ENCODE measurements at places on chromosomes 16 and 17.

GRCh38 chr16:57039148-57039812, 49.9 kb downstream of the NLRC5 start:
- peak; percentile 69 for DNase-seq

- no peak for DNase-seq
These were observed 4.8 kb downstream of the DNASE1 start for GRCh38 chr16:3659251-3659650.

DNA sequence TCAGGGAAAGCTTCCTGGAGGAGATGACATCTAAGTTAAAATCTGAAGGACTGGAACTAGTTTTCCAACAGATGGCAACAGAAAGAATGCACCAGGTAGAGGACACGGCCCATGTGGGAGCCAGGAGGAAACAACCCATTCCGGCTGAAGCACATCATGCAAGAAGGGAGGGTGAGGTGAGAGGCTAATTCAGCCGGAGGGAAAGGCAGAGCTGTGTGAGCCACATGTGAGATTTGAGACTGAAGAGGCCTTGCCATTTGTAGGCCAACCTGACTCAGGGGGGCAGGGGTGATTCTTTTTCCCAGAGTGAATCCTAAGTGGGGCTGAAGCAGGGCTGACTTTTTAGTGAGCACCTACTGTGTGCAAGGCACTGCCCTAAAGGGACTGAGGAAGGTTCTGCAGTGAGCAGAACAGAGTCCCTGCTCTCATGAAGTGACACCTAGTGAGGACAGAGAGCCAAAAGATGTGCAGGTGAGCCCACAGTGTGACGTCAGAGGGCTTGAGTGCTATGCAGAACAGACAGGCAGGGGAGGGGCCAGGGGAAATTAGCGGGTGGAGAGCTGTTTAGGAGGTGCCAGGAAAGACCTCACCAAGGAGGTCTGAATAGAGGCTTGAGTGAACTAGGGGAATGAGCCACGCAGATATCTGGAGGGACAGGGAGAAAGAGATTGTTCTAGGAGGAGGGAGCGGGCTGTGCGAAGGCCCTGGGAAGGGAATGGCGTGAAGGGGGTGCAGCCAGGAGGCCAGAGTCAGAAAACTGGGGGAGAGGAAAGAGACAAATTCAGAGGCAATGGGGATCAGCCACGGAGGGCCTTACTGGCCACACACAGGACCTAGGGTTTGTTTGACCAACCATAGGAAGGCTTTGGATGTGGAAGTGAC, 19.8 kb upstream of the IL21R start:
- DNase-seq, result no peak

DNA sequence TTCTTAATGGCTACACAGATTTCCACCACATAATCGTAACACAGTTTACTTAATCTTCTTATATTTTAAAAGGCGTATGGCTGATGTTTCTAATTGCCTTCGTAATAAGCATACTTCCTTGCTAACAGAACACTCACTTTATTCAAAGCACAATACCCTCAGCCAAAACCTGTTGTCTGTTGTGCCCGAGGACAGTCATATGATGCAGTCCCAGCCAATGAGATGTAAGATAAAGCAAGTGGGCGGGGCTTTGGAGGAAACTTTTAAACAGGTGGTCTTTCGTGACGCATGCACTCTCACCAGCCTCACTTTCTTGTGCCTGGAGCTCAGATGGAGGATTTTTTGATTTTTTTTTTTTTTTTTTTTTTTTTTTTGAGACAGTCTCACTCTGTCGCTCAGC, 174.1 kb downstream of the ZFHX3 start:
- DNase-seq, result no peak

DNA sequence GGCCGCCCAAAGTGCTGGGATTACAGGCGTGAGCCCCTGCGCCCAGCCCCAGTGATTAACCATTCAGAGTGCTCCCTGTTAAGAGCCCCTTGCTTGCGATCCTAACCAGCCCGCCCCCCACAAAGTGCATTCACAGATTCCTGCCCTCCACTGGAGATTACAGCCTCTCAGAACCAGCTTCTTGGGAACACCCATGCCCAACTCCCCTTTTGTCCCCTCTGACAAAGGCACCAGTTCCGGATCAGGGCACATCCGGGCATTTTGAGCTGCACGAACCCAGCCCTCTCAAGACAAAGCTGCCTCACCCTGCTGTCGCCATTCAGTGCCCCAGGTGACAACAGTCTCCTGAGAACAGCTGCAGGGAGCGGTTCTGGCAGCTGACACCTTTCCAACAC, 848 bp upstream of the KRT19 start:
- no peak for DNase-seq

- no peak for DNase-seq
These were observed 17.7 kb upstream of the TOM1L1 start for GRCh38 chr17:54882950-54883349.

DNA sequence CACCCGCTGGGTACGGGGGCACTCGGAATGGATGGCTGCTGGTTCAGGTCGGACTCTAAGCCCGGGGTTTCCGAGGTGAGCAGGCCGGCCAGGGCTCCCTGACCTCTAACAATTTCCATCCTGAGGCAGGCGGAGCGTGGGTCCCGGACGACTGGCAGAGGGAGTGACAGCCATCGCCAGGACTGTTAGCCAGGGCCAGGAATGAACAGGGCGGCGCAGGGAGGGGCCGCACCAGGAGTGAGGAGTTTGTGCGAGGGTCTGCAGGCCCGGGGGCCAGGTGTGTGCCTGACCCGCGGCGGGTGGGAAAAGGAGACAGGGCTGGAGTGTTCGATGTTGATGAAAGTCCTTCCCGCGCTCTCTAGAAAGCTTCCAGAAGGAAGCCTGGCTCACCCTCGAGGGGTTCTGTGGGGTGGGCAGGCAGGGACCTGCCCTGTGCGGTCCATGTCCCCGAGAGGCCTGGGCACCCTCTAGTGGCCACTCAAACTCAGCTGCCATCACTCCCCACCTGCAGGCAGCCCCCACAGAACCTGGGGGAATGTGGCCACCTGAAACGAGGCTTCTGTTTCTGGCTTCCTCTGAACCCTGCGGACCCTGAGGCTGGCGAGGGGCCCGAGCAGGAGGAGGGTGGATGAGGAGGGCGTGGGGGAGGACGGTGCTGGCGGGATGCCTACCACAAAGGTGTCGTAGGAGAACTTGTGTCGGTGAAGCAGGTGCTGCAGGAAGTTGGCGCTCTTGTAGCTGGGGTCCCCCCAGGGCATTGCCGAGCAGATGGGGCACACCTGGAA, 8.2 kb downstream of the RNF166 start:
- no peak for DNase-seq

DNA sequence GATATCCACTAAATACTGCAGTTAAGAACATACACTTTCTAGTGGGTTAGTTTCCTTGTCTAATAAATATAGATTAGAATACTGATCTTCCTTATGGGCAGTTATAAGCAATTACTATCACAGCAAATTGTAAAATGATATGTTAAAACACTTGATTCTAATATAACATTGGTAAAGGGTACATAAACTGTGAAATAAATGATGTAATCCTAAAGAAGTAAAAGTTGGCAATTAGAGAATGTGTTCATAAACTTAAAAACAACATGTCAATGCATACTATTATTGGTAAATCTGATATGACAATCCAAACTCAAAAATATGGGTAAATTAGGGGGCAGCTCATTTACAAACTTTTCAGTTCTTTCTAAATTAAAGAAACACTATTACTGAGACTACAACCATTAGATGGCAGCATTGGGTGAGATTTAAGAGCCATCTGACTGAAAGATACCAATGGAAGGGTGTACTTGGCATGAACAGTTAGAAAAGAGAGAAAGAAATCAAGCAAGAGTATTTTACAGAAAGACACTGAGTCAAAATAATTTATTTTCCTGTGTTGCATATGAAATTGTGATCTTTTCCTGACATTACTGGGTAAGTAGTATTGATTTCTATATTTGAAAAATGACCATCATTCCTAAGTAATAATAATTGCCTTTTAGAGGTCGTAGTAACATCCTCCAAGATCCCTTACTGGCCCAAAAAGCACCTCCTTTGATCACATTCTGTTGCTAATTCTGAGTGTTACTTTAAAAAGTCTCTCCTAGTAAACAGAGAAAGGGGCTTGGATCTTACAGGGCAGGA, 119.6 kb downstream of the SPAG9 start:
- DNase-seq, result no peak

DNA sequence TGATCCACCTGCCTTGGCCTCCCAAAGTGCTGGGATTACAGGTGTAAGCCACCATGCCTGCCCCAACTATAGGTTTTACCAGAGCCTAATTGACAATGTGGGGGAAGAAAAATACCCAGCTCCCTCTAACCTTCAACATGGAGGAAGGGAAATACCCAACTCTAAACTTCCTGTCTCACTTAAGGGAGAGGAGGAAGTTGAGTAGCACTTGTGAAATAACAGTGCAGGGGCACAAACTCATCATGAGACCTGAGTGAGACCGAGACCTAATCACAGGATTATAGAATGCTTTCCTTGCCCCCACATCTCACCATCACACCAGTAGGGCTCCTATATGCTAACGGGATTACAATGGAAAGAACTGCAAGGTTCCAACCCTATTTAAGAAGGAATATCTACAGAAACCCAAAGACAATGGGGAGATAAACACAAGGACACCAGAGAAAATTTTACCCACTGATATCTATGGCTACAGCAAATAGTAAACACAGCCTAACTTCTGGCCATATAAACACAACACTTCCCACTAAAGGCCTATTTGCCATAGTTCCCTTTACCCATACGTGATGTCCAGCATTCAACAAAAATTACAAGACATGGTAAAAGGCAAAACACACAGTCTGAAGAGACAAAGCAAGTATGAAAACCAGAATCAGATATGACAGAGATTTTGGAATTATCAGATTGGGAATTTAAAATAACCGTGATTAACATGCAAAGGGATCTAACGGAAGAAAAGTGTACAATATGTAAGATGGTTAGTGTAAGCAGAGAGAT, 26.9 kb downstream of the OR3A1 start:
- DNase-seq, result no peak

DNA sequence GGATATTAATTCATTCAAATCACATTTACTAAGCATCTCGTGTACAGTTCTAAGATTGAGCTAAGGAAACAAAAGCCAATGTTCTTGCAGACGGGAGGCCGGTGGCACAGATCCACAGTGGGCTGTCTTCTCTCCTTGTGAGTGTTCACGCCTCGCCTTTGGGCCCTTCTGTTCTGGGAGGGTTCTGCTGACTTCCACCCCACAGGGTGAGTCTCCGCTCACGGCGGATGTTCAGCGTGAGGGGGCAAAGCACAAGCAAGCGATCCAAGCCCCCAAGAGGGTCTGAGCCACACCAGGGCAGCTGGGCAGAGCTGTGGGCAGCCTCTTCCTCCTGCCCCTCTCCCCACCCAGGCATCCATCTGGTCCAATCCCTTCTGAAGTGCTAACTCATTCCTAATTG, 84.3 kb upstream of the DOC2B start:
- DNase-seq, result no peak

- DNase-seq, result no peak
These were observed 24.1 kb downstream of the XYLT1 start for GRCh38 chr16:17446661-17447060.

DNA sequence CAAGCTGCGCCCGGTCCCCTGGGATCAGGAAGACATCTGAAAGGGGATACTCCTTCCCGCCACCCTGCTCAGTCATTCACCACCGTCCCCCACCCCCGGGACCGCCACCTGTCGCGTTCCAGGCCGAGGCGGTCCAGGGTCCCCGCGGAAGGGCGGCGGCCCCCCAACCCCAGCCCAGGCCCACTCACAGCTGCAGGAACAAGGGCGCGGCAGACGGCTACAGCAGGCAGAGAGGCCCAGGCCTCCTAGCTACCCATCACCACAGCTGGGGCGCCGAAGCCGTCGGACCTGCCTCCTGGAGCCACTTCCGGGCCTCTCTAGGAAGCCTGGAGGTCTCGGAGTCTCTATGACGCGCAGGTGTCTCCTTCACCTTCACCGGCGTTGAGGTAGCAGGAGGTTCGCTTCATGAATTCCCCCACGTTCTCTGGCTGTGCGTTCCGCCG, at the start of gene SDR42E1:
SDR42E1 (minus strand) TSS at position 272 of the 443 bp plus-strand sequence. CDS start 10,612 bp downstream, outside the sequence.
- no peak for DNase-seq

DNA sequence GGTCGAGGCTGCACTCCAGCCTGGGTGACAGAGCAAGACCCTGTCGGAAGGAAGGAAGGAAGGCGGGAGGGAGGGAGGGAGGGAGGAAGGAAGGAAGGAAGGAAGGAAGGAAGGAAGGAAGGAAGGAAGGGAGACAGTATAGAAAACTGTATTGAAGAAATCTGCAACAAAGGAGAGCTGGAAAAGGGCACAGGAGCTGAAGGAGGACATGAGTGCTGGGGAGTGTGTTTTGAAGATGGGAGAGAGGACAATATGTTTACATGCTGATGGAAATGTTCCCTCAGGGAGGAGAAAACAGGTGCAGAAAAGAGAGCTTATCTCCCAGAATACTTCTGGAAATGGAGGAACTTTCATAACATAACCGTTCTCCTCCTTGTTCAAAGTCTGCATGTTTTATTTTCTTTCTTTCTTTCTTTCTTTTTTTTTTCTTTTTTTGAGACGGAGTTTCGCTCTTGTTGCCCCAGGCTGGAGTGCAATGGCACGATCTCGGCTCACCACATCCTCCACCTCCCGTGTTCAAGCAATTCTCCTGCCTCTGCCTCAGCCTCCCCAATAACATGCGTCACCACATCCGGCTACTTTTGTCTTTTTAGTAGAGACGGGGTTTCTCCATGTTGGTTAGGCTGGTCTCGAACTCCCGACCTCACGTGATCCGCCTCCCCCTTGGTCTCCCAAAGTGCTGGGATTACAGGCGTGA, 2.7 kb upstream of the HAP1 start:
- DNase-seq, result no peak

- peak; percentile 47 for DNase-seq
These were observed 618 bp downstream of the GGA3 start for GRCh38 chr17:75260641-75261335.

DNA sequence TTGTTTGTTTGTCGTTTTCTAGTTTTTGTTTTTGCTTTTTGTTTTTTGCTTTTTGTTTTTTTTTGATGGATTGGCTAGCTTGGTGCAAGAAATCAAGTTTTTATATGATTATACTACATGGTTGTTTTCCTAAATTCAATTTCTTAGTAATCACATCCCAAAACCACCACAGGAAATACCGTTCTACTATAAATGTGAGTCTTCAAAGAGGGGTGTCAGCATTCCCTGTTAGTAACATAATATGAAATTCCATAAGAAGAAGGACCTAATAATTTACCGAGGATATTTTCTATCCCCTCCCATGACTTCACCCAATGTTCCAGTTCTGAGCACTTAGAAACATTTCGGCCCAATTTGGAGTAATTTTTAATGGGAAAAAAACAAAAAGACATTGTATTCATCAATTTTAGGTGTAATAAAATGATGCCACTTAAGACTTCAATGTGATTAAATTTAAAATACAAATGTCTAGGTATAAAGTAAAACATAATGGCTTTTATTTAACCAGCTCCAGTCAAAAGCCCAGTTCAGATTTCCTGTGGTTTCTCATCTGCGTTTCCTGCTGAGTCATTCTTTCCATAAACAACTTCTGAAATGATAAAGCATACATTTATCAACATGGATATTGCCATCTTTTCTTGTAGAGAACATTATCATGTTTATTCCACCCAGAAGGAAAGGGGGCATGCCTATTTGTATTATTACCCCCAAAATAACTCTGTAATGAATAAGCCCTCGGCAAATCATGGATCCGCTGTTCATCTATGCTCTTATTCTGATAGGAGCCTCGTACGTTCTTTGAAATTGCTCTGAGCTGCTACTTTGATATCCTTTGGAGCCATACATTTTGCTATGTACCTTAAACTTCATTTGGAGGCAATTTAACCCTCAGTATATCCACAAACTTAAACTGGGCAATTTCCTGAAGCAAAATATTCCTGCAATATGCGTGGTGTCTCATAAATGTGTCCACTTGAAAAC, 28.1 kb downstream of the HSBP1 start:
- no peak for DNase-seq

- no peak for DNase-seq
These were observed 12.2 kb downstream of the CNTNAP1 start for GRCh38 chr17:42694524-42694923.
